ENCODE measurements at places on chromosomes 6 and 20.
A peak's percentile ranks its signal among the peaks of the same experiment; 100 is the strongest.

DNA sequence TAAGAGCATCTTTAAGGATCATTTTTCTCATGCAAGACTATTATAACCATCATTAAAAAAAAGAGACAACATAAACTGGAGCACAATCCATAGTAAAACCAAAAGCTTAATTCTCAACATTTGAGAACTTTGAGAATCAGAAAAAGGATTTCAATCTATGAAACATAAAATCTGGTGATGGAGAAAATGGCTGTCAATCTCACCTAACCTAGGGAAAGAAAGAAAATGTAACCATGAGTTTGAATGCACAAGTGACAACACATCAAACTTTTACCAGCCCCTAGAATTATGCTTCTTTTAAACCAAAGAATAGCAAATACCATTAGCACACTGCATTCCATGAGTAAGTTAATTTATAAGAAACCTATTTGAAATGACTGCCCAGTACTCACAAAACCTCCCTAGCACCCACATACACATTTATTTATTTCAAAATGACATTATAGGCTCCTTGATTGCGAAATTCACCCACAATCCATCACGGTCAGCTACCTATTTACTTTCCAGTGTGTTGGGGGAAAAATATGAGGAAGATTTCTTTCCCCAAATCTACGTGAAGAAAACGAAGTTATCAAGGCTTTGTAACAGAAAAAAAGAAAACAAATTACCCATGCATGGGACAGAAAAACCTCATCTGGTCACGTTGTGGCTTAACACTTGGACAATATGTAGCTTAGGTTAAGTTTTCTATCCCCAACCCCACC is 828 bp downstream of the ASCC3 start:
- no peak for DNase-seq

DNA sequence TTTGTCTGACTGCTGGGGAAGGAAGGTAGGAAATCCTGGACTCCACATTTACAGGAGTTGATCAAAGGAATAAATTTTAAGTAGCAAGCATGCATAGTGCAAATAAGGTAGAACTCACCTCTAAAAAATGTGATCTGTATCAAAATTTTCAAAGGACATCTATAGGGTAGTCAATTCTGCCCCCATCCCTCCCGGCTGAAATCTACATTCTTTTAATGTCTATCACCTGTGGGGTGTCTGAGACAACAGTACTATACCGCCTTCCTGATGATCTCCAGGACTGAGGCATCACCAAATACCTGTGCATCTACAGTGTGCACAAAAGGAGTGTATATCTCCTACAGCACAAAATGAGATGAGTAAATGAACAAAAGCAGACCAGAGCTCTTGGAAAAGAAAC is 19.9 kb downstream of the CPNE1 start:
- no peak for DNase-seq

GRCh38 chr6:161356167-161356854 is 82.5 kb upstream of the AGPAT4 start:
- DNase-seq, result peak; percentile 34

DNA sequence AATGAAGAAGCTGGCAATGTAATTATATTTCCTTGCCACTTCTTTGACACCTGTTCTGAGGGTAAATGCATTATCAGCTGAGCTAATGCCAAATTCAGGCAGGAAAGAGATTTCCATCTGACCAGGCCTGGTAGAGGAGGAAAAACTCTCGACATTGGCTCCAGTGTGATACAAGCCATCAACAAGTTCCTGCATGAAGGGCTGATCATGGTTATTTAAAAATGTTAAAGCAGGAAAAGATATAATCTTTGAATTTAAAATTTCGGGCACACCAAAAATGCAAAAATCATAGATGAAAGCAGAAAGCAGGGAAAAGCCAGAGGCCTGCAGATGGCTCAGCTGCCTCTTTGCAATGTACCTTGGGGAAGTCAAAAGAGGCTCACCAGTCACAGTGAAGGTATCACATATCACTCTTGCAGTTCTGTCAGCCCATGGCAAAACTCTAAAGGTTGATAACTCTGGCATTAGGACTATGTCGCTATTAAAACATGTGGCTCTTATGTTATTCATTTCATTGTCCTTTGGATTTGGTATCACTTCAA is 39.1 kb downstream of the LGSN start:
- DNase-seq, result no peak

GRCh38 chr20:56428881-56429280 is 16.8 kb downstream of the CASS4 start:
- peak; percentile 33 for DNase-seq

DNA sequence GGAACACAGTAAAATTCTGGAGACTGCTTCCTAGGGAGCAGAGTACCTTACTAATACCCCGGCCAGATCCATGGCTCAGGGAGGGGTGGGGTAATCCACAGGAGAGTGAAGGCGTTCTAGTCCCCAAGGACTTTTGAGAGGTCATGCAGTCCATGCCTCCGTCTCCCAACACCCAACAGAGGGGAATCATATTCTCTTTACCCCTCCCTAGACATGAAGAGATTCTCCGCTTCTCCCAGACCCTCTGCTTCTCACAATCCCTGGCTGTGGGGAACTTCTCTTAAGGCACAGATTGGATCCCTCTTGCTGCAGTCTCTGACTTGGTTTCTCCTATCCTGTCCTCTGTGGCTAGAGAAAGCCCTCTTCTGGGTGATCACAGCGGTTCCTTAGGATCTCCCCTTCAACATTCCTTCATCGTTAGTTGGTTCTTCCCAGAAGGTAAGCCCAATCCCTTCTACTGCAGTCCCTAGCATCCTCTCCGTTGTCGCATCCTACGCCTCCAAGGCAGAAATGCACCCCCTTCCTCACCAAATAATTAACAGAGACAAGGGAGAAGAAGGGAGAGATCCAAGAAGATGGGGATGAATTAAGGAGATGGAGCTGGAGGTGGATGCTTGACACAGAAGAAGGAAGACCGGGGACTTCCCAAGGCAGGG is 562 bp downstream of the GGT7 start:
- no peak for DNase-seq

DNA sequence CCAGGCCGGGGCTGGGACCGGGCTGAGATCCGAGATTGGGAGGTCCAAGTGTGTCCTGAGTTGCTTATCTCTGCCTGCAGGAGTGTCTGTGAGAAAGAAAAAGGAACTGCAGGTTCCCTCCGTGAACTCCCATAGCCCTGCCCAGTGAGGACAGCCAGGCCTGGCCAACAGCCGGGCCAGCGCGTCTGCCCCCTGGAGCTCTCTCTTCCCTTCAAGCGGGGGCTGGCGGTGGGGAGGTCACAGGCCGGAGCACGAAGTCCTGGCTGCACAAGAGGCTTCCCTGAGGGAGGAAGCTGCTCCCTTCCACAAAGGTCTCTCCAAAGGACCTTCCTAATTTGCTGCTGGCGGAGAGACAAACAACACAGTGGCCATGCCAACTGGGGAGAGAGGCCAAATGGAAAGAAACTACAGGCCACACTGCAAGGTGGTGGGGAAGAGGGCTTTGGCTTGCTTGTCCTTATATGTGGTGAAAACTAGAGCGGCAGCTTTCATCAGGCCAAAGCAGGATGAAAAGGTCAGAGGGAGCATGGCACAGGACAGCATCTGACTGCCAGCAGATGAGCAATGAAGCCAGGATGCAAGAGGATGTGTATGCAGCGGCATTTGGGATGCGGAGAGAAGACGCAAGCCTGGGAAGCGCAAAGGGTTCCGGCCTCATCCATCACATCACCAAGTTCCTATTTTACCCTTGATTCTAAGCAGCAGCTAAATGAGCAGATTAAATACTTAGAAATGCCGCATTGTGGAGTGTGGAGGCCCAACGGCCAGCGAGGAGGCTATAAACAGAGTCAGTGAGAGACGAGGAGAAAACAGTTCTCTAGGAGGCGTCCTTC is 260.0 kb downstream of the ERMARD start:
- DNase-seq, result peak; percentile 55

GRCh38 chr6:119234457-119234856 is 115.1 kb downstream of the MAN1A1 start:
- DNase-seq, result no peak

GRCh38 chr20:33570743-33571142 is 80.8 kb downstream of the CBFA2T2 start:
- no peak for DNase-seq

DNA sequence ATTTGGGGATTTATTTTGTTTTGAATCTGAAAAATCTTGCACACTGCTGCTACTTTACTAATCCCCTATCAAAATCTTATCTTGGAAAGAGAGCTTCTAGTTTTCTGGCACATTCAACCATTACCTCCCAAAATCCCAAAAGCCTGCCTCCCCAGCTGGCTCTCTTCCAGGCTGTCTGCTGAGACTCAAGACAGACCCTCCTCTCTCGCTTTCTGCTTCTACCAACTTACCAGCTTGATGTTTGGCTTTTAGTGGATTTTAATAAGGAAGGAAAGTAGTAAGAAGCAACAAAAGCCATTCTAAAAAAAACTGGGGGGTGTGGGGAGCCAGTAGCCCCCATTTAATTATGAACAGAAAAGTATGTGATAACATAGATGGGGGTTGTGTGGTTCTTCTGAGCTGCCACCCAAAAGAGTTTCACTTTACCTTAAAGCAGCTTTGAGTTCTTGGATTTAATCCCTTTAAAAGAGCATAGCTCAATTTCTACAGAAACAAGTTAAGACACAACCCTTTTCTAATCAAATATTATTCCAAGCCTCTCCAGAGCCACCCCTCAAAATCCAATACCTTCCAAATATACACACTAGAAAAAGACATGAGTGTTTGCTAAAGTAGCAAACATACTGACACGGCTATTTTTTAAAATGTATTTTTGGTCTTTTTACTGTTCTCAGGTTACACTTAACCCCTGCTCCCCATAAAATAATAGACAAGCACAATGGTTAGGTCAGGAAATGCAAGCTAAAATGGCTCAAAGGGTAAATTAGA is 71.7 kb downstream of the ATP9A start:
- no peak for DNase-seq

GRCh38 chr20:36183155-36183944 is 28.8 kb downstream of the EPB41L1 start:
- DNase-seq, result peak; percentile 59

DNA sequence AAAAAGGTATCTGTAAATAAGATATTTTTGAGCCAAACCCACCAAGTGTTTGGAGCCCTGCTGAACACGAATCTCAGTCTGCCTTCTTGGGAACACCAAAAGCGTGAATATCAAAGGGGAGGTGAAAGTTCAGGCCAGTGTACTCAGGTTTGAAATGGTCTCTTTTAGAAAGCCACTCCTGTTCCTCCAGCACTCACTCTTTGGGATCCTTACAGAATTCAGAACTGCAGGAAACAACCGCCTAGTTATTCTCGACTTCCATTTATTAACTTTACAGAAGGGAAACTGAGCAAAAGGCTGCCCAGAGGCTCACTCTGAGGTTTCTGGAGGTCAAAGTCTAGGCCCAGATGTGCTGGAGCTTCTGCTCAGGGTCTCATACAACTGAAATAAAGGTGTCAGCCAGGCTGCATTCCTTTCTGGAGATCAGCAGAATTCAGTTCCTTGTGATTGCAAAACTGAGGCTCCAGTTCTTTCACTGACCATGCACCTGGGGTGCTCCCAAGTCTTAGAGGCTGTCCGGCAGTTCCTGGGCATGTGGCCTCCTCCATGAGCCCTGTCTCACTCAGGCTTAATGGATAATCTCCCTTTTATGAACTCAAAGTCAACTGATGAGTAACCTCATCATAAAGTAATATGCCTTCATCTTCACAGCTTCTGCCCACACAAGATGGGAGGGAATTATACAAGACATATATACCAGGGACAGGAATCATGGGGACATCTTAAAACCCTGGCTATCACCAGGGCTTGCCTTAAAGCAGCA is 65.5 kb upstream of the TNFAIP3 start:
- DNase-seq, result no peak

DNA sequence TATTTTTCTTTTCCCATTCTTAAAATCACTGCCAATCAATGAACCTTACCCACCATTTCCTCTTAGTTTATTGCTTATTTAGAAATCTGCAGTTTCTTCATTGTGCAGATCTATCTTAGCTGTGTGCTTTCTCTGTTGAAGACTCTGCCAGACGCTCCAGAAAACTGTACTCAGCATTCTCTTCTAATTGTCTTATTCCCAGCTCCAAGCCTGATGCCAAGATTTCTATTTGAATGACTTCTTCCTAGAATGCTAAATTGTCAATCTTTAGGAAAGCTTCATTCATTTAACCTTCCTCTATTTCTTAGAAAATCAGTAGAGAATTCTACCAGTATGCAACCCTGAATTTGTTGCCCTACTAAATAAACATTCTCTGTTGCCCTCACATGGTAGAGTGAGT is 308.9 kb downstream of the KHDRBS2 start:
- no peak for DNase-seq

DNA sequence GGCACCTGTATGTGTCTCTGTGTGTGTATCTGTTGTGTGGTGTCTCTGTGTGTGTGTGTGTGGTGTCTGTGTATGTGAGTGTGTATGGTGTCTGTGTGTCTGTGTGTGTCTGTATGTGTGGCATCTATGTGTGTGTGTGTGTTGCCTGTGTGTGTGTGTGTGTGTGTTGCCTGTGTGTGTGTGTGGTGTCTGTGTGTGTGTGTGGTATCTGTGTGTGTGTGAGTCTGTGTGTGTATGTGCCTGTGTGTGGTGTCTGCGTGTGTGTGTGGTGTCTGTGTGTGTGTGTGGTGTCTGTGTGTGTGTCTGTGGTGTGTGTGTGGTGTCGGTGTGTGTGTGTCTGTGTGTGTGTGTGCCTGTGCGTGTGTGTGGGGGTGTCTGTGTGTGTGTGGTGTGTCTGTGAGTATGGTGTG is 31.7 kb upstream of the VEGFA start:
- DNase-seq, result no peak

DNA sequence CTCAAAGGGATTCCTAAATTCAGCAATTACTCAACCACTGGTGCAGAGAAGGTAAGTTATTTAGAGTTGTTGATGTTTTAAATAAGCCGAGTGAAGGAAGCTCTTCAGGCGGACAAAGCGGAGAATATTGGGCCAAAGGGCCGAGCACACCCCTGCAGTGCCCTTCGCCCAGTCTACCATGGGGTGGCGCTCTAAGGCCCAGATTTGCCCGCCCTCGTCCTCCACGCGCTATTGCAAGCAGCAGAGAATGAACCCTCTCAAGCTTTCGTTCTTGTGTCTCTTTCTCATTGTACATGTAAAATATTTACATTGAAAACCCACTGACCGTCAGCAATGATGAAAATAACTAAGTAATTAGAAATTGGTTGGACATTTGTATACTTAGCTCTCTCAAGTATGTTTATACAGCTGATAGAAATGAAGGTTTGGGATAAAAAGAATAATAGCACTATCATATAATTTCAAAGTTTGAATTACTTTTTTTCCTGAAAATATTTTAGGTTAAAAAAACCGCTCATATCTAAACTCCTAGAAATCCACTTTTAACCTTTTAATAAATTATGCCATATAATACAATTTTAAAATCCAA is 195.0 kb upstream of the CEP162 start:
- DNase-seq, result peak; percentile 77

GRCh38 chr20:48380661-48381060 is 447.1 kb downstream of the PREX1 start:
- DNase-seq, result no peak

- no peak for DNase-seq
Measured at GRCh38 chr20:25135031-25135430, 53.1 kb upstream of the VSX1 start.

GRCh38 chr20:58993332-58994248 is 12.5 kb downstream of the NELFCD start:
- DNase-seq, result no peak

- no peak for DNase-seq
Measured at GRCh38 chr6:99366852-99367251, 17.4 kb upstream of the FAXC start.

GRCh38 chr6:19312241-19312978 is 524.8 kb upstream of the ID4 start:
- DNase-seq, result no peak

- DNase-seq, result no peak
Measured at GRCh38 chr6:2187826-2188225, 57.6 kb downstream of the GMDS start.

Measured in left lobe of liver (tissue), 2 donors.